ENCODE measurements at places on chromosomes 11 and 22.

GRCh38 chr11:129117595-129118350, 74.4 kb downstream of the ARHGAP32 start:
- DNase-seq = peak; percentile 19

DNA sequence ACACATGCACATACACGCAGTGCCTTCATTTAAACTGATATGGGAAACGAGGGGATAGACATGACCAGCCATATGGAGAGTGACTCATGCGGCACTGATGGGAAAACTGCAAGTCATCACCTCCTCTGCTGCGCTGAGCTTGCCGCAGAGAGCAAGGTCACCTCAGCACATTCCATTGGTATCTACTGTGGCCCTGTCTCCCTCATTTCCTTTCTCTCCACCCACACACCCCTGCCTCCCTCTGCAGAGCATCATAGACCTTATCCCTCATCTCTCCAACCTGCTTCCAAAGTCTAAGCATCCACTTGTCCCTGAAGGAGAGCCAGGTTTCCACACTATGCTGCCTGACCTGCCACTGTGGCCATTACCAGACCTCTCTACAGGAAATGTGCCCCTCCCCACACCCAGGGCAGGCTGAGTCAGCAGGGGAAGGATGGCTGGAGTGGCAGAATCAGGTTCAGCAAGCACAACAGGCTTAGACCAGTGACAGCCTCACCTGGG, 116.9 kb upstream of the SNX19 start:
- DNase-seq = peak; percentile 23

GRCh38 chr11:88569342-88569741, 231.8 kb upstream of the CTSC start:
- no peak for DNase-seq

DNA sequence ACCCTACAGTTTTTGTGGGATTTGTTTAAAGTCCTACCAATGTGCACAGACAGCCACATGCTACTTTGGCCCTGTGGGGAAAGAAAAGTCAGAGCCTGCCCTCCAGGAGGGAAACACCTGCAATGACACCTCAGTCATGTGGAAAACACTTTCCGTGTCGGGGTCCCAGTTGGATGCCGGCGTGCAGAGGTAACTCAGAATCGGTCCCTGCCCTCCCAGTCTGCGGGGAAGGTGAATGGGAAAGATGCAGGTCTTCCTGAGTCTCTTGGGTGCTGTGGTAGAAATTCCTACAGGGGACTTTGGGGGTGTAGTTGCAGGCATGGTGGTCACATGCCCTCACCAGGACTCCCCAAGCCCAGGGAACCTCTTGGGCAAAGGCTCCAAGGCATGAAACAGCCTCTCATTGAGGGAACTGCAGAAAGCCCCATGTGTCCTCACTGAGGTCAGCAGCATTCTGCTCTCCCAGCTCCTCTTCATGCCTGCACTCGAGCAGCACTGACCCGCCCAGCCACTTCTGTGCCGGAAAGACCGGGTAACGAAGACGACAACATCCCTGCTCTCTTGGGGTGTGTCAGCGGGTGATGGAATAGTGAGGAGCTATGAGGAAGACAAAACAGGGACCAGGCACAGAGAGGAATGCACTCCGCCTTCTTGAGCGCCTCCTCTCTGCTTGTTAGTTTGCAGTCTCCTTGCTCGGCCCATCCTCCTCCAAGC, 4.7 kb downstream of the RIBC2 start:
- DNase-seq = no peak

DNA sequence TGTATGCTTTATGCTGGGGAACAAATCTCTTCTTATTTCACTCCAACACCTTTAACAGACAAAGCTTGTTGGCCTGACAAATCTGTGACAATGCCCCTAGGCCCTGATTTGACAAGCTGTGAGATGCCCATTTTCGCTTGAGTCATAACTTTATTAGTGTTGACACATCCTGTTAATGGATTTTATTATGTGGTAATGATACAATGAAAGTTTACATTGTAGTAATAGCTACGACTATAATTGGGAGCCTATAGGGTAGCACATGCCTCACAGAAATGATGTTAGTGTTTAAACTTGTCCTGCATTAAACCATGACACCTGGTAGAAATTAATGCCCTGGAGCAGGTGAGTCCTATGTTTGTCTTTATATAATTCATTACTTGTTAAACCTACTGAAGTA, 3.3 kb upstream of the MMP10 start:
- DNase-seq = no peak

GRCh38 chr11:1139441-1140083, 18.2 kb upstream of the MUC5AC start:
- no peak for DNase-seq

DNA sequence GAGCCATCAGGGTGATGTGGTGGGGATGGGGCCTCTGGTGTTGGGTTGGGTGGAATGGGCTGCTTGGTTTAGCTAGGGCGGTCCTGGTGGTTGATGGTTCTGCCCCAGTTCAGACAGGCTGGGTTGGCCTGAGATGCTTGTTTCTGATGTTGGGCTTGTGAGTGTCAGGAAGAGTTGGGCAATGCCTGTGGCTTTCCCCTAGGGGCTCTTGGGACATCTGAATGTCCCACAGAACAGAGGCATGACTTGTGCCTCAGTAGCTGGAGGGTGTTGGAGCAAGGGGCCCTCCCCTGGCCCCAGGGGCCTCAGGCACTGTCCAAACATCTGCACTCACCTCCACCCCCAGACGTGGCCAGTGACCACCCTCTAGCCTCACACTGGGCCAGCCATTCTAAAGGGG, 14.0 kb upstream of the CTSD start:
- no peak for DNase-seq

DNA sequence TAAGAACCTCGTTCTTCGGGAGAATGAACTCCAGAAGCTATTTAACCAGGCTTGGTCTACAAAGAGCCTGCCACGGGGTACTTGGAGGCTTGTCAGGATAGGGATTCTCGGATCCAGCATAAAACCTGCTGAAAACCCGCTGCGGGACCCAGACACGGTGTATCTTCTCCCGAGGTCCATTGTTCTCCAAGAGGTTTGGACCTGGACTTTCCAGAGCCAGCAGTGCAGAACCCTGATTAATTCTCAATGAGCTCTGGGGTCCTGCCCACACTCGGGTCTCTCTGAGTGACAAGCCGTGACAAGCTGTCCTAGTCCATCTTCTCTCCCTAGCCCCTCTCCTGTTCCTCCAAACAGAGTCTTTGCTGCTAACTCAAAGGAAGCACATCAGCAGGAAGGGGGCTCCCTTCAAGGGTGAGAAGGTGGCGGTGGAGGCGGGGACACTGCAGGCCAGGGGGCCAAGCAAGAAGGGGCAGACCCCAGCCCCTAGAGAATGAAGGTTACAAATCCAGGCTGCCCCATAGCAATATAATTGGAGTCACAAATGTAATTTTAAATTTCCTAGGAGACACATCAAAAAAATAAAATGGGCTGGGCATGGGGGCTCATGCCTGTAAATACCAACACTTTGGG, 12.2 kb downstream of the SHANK2 start:
- no peak for DNase-seq

DNA sequence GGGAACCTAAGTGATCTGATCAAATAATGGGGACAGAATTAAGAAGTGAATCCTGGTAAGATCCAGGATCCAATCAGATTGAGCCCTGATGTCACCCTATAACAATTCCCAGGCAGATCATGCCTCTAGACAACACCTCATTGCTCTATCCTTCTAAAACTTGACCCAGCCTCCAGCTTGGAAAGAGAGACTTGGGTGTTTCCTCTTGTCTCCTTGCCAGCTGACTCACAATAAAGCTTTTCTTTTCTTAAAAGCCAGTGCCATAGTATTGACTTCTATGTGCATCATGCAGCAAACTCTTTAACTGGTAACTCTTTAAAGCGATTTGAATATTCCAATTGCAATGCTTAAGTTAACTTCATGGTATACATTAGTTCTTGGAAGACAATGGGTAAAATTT, 109.6 kb upstream of the CHORDC1 start:
- no peak for DNase-seq

- no peak for DNase-seq
Observed at GRCh38 chr11:45670386-45671135, 5.1 kb upstream of the CHST1 start.

- no peak for DNase-seq
Observed at GRCh38 chr22:45996241-45997076, 19.5 kb upstream of the WNT7B start.

- no peak for DNase-seq
Observed at GRCh38 chr11:1719781-1720180, 22.8 kb downstream of the KRTAP5-6 start.

DNA sequence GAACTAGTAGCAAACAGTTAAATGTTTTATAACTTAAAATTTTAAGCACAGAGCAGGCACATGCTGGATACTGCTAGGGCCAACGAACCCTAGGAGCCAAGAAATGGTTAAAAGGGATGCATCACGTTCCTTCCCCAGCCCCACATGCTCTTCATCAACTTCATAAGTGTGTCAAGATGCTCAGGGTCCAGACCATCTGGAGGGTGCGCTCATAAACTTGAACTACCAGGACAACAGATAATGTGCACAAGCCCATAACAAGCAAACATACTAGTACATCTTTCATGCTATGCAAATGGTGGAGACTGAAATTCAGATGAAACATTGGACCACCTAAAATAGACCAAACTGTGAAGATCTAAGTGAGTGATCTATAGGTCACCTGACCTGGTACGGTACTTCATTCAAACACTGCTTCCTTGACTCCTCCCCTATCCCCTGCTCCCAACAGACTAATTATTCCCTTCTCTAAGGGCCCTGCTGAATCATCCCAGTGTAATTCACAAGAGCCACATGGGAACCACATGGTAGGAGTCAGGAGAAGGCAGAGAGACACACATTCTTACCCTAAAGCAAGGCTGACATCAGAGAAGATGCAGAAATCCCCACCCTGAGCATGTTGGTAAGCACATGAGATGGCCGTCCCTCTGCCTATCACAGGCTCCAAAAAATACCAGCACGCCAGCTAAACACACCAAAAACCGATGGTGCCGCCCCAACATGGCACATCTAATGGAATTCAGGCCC, 83.9 kb downstream of the ETS1 start:
- DNase-seq = no peak

DNA sequence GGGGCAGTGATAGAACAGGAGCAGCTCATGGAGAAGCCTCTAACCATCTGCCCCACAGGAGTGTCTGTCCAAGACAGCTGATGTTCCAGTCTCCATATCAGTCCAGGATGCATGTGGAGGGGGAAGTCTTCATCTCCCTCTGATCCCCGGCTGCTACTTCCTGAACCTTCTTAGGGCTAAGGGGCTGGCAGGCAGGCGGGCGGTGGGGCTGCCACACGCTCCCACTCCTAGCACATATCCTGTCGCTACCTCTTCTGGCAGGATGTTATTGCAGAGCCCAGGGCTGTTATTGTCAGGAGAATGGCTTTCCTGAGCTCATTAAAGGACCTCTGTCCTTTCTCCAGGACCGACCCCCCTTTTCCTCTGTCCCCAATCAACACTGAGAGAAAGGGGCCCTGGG, 25.4 kb downstream of the LRRC55 start:
- no peak for DNase-seq

GRCh38 chr11:76465701-76466100, 20.9 kb downstream of the EMSY start:
- no peak for DNase-seq

DNA sequence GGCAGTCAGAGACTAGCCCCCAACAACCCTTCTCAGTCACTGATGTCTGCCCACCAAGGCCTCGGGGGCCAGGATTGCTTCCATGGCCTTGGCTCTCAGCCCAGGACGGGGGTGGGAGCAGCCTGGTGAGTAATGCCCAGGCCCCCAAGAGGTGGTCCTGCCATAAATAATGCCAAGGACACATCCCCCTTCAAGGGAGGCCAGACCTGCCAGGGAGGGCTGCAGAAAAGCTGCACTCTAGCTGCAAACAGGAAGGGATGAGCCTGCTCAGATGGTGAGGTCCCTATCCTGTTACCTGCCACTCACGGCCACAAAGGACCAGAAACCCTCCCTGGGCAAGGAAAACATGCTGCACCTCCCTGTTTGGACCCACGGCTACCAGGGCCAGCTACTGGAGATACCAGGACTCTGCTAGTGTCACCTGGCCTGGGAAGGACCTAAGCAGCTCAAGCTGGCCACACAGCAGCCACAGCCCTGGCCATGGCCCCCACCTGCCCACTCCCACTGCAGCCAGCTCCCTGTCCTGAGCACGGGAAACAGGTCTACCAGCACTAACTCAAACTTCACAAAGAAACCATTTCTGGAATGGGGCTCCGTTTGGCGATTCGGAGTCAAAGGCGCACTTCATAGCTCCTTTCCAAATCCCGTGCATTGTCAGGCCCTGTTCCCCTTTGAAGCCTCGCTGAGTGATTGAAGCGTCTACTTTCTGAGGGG, 12.1 kb downstream of the GNB1L start:
- no peak for DNase-seq

- no peak for DNase-seq
Observed at GRCh38 chr11:128399251-128400121, 187.9 kb downstream of the ETS1 start.

- no peak for DNase-seq
Observed at GRCh38 chr11:124841201-124841600, 24.0 kb upstream of the ROBO3 start.

DNA sequence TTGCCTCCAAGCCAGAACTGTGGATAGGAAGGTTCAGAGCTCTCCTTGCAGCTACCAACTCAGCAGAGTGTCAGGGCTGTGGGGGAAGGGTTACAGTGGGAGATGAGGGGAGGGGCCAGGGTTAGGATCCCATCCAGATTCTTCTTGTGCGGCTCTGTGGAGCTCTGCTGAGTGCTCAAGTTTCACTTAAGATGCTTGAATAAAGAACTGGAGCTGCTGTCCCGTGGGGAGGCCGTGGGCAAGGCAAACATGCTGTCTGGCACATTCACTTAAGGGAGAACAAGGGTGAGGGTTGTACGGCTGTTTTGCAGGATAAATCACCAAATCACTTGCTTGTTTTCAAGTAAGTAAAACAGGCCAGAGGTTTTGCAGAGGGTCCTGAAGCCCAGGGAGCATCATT, 197.1 kb downstream of the FAM76B start:
- peak; percentile 44 for DNase-seq

GRCh38 chr11:86292912-86293616, 9.0 kb upstream of the HIKESHI start:
- DNase-seq = no peak

- DNase-seq = no peak
Observed at GRCh38 chr11:69531071-69531716, 49.7 kb downstream of the LINC01488 start.

DNA sequence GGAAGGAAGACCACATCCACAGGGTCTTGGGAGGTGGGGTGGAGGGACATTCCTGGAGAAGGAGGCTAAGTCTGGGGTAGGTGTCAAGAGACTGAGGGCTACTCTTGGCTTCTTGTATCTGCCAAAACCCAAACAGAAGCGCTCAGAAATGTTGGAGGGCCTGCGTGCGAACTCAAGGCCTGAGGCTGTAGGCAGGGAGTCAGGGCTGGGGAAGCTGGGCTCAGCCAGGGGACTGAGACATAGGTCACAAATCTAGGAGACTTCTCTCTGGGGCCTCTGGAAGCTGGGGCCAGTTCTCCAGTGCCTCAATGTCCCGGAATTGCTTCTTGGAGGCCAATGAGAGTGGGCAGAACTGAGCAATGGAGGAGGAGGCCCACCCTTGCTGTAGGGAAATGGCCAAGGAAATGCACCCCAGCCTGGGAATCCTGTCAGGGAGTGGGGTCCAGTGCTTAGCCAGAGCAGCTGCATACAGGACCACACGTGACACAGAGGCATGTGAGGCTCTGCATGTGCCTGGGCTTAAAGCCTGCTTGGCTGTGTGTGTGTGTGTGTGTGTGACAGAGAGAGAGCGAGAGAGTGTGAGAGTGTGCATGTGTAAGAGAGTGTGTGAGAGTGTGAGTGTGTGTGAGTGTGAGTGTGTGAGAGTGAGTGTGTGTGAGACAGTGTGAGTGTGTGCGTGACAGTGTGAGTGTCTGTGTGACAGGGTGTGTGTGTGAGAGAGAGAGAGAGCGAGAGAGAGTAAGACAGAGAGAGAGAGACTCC, 141.3 kb downstream of the ST3GAL4 start:
- no peak for DNase-seq

- DNase-seq = no peak
Observed at GRCh38 chr11:43923406-43924111, 18.9 kb upstream of the C11orf96 start.
